ENCODE measurements at places on chromosomes 1 and 21. TPM values are rescaled to one million over a fixed set of nuclear protein-coding genes. Genes with fewer than 3 reads are reported as not detected.

DNA sequence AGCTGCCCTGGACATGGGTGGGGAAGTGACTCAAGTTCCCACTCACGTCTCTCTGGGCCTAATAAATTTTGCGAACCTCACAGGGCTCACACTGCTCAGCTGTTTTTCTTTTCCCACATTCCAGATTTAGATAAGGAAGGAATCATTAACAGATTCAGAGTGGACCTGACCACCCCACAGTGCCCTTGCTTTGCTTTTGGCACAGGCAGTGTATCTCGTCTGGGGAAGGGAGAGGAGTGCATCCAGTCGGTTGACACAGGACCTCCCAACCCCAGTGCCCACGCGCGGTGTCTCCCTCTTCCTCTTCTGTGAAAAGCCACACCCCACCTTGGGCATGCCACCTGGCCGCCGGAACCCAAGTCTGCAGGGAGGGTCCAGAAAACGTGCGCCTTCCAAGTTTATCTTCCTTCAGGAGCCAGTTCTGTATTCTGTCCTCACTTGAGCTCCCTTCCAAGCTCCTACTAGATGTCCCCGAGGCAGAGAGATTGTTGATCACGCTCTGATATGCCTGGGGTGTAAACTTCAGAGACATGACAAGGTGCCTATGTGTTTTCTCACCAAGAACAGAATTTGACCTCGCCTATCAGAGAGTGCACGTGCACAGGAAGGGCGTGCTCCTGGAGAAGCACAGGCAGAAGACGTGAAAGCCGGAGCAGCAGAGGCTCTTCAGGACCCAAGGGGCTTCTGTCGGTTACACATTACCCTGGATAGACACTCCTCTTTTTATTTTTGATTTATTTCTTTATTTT, 9.5 kb upstream of the SLC2A5 start:
- no peak for DNase-seq

DNA sequence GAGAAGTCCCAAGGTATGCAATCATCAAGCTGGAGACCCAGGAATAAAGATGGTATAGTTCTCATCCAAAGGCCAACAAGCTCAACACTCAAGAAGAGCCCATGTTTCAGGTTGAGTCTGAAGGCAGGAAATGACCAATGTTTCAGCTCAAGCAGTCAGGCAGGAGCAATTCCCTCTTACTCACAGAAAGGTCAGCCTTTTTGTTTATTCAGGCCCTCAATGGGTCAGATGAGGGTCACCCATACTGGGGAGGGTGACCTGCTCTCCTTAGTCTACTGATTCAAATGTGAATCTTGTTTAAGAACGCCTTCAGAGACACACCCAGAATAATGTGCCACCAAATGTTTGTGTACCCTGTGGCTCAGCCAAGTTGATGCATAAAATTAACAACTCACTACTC, 262.4 kb downstream of the USP25 start:
- no peak for DNase-seq

DNA sequence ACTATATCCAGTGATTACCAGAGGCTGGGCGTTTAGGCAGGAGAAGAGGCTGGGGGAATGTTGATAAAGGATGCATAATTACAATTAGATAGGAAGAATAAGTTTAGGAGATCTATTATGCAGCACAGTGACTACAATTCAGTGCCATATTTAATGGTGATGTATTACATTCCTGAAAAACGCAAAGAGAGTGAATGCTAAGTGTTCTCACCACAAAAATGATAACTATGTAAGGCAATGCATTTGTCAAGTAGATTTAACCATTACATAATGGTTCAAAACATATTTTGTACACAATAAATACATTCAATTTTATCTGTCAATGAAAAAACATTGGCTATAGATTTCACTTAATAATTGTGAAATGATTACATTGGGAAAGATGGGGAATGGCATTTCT, 548.9 kb downstream of the NUF2 start:
- DNase-seq: no peak

DNA sequence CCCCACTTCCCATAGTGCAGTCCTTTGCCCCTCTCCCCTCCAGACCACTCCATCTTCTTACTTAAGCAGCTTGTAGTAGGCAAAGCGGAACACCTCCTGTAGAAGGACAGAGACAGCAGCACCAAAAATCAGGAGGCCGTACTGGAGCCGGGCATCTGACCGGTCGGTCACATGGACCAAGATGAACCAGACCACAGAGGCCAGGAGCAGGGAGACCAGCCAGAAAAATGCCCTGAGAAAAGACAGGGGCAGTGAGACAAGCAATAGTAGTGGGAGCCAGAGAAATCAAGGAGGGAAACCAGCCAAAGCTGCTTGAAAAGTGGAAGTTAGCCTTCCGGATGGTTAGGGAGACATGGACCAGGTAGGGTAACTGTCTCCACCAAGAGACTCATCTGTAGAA, 920 bp downstream of the APH1A start:
- DNase-seq: no peak

The KLHDC8A gene
- 2.1 TPM for polyA plus RNA-seq

DNA sequence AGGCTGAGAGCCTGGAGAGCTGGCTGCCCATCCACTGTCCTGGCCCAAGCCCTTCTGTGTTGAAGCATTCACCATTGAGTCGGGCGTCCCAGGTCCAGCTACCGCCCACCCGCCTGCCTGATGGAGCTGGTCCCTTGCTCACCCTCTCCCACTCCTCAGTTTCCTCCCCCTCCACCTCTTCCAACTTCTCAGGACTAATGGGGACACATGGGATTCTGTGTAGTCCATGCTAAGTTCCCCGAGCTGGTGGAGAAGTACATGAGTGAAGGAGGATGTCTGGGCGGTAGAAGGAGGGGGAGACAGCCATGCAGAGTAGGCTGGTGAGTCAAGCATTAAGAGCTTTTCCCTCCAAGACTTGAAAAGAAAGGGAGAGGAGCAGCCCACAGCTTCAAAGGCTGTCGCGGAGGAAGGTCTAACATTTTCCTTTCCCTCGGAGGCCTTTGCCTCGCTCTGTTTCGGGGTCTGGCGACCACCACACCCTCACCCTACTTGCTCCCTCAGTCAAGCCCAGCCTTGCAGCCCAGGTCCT, 561 bp downstream of the SLC26A9 start:
- DNase-seq: no peak
